ENCODE measurements at places on chromosomes 1 and 21.

DNA sequence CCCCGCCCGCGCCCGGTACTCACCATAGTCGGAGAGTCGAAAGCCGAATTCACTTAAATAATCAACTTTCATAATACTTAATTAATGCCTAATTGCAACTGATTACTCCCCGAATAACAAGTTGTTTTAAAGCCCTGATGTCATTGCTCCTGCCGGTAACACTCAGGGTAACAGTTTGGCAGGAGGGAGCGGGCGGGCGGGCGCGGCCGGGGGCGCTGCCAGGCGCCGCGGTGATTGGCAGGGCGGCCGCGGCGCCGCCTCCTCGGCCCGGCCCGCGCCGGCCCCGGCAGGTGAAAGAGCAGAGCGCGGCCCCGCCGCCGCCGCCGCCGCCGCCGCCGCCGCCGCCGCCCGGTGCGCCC is 102.2 kb downstream of the CASZ1 start:
- no peak for DNase-seq

DNA sequence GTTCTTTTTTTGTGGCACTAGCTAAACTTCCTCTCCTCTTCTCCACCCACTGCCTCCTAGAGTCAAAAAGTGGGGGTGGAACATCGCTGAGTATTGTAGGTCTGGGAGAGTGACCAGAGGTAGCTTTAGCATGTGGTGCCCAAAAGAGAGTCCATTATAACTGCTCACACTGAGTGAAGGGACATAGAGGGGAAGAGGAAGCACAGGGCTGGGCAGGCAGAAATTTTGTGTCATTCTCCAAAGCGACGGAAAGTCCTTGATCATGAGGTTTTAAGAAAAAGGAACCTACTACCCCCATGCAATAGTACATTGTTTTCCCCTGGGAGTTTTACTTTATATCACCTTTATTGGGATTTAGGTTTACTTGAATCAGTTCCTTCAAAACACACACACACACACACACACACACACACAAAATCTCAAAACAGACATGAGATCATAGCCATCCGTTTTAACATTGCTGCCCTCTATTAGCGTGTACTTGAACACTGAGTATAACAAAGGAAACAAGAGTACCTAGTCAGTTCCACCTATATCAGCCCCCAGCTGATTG is 4.1 kb downstream of the CD84 start:
- no peak for DNase-seq

GRCh38 chr1:36651176-36651910 is 168.6 kb upstream of the CSF3R start:
- no peak for DNase-seq

DNA sequence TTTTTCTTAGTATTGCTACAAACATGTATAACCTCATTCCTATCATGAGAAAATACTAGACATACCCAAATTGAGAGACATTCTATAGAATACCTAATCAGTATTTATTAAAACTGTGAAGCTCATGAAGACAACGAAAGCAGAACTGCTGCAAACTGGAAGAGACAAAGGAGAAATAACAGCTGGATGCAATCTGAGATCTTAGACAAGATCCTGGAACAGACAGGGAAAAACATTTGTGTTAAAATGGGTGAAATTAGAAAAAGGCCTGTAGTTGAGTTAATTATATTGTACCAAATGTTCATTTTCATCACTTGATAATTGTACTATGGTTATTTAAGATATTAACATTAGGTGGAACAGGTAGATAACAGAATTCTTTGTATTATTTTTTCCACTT is 392.0 kb downstream of the PLPP3 start:
- DNase-seq, result no peak

DNA sequence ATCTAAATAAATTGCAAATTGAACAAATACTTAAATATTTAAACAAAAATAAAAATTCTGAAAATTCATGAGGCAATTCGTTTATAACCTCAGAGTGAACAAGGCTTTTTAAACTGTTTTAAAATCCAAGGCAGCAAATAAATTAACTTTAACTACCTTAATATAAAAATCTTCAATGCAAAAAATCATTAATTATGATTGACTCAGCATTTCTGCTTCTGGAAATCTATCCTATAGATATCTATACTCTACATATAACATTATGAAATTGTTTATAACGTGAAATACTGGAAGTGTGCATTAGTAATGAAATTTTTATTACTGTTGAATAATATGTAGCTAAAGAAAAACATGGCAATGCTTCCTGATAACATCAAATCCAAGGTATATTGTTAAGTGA is 92.4 kb downstream of the ADAMTS1 start:
- no peak for DNase-seq

Measured in brain microvascular endothelial cell (primary cell).